H9 (cell line): ENCODE measurements at places on chromosomes 5 and 9.

GRCh38 chr5:6632324-6632887, 438 bp downstream of the NSUN2 start:
- DNase-seq, result no peak

DNA sequence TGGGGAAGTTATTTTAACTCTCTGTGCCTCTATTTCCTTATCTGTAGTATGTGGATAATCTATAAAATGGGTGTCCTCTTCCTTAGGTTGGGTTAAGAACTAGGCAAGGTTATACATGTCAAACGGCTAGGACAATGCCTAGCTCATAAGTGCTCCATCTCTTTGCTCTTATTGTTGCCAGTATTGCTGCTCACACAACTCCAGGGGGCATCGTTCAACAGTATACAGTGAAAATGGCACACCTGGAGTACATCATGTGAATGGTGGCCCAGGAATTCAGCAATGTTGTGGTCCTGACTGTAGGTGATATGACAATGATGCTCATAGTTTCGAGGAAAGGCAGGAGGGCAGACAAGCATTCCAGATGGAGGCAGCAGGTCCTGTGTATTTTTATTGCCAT, 30.1 kb downstream of the SLIT3 start:
- DNase-seq, result no peak

DNA sequence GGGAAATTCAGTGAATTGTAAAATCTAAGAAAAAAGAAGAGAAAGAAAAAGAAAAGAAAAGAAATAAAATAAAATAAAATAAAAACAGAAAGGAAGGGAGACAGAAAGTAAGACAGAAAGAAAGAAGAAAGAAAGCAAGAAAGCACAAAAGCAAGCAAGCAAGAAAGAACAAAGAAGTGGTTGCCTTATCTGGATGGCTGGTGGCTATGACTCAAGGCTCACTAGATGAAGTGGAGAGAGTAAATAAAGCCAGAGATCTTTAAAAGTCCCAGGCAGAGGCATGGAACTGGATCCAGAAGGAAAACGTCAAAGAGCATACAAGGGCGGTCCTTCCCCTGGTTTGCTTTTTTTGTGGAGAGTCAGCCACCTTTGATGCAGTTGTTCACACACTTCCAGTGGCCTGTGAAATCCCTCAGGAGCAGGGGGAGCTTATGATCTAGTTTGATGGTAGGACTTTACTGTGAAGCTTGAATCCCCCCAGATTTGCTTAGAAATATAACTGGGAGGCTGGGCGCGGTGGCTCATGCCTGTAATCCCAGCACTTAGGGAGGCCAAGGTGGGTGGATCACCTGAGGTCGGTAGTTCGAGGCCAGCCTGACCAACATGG, 176.7 kb upstream of the HMHB1 start:
- DNase-seq, result no peak

GRCh38 chr5:123044926-123045617, 8.5 kb upstream of the PPIC start:
- no peak for DNase-seq

DNA sequence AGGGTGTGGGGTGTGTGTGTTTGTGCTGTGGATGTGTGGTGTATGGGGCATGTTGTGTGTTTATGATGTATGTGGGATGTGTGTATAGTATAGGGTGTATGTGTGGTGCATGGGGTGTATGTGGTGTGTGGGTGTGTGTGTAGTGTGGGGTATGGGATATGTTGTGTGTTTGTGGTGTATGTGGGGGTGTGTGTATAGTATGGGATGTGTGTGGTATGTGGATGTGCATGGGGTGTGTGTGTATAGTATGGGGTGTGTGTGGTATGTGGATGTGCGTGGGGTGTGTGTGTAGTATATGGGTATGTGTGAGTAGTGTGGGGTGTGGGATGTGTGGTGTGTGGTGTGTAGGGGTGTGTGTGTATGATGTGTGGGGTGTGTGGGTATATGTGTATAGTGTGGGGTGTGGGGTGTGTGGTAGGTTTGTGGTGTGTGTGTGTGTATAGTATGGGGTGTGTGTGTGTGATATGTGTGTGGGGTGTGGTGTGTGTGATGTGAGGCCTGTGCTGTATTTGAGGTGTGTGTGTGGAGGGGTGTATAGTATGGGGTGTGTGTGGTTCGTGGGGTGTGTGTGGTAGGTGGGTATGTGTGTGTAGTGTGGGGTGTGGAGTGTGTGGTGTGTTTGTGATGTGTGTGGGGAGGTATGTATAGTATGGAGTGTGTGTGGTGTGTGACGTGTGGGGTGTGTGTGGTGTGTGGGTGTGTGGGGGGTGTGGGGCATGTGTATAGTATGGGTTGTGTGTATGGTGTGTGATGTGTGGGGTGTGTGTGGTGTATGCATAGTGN, 10.5 kb downstream of the ECSCR start:
- DNase-seq, result no peak

DNA sequence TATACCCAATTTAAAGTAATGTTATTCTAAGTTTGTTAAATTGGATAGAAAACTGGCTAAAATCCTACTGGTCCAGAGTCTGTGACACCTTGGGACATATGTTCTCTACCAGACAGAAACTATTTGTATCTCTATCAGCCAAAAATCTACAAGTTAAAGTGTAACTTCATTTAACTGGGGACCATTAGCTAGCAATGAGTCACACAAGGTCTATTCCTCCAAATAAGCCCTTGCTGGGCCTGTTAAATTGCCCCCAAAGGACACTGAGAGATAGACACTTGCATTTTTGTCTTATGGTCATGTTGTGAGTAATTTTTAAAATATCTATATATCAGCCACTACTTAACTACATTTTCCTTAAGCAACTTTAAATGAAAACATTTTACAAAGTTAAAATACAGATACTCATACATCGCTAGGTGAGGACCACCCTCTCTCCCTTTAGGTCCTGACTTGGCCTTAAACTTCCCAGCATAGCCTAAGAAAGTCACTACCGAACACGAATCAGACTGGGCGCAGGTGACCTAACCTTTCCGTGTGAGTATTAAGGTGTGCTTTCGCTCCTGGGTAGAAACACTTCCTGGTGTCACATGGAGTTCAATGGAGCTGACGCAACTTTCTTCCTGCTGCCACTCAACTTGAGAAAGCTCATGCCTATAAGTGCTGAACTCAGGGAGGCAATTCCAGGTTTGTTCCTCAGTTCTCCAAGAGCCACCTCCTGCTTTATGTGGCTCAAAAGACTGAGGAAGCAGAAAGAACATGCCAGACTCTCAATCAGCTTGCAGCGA, 249.1 kb downstream of the DIRAS2 start:
- DNase-seq, result no peak

DNA sequence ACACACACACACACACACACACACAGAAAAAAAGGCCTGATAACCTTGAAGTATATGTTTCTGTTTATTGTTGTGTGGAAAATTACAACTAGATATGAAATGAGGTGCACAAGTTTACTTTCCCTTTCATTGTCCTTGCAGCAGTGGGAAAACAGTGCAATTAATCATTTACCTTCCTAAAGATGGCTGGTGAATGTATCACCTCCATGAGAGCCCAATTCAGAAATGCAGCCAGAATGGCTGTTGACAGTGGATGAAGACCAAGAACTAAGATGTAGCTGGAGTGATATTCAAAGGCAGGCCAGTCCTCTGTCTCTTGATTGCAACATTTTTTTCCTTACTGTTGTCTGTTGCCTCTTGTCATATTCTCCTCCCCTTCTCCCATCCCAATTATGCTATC, 49.6 kb upstream of the EIF4EBP3 start:
- no peak for DNase-seq

DNA sequence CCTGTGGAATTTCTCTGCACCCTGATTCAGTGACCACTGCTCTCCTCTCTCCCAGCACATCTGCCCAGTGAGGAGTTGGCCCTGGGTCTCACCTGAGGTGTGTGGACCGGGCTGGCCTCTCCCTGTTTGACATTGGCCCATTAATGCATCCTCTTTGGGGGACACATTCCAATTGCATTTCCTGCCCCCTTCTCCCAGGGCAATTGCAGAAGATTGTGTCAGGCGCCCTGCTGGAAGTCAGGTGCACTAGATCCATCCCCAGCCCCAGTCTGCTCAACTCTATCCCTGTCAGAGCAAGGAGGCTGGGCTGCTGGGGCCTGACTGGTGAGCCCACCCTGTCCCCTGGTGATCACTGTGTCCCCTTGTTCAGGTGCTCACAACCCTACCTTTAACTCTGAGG, 84.5 kb downstream of the LMX1B start:
- no peak for DNase-seq

GRCh38 chr5:139954022-139954421, 89.1 kb downstream of the NRG2 start:
- no peak for DNase-seq

DNA sequence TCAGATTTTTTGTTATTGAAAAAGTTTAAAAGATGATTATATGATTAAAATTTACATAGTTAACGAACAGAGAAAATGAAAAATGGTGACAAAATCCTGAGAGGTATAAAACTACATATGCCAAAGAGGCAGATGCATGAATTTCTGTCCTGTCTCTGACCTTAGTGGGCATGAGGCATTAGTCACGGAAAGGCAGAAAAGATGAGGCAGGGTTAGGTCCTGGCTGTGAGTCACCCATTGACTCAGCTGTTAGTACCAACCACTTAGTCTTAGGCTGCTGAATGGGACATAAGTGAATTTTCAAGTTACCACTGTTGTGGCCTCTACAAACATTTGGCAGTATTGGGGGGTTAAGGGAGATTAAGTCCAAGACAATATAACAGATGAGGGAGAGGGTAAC, 33.1 kb downstream of the RASA1 start:
- no peak for DNase-seq

DNA sequence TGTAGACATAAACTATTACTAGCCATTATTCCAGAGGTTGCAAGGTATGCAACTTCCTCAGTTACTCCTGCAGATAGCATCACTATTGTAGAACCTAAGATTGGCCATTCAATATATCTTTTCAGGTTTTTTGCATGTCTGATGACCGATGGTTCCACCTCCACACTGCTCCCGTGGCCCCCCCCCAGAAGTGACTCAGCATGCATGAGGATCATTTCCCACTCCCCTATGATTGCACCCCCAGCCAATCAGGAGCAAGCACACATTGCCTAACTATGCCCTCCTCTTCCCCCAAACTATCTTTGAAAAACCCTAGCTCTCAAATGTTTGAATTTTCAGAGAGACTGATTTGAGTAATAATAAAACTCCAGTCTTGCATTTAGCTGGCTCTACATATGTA, 601.4 kb upstream of the TLE4 start:
- DNase-seq, result no peak

DNA sequence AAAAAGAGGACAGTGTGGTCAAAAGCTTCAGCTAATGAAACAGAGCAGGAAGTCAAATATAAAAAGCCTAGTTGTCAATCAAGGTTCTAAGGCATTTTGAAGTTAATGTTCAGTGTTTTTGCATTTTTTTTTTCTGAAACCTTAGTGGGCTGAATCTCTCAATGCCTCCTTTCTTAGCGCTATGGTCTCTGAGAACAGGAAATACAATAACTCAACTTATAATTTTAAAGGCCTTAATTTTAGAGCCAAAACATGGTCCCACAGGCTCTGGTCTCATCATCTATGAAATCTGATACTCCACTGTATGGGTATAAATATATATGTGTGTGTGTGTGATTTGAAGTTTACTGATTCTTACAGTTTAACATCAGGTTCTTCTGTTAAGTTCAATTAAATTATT, 63.3 kb upstream of the DPYSL3 start:
- DNase-seq, result no peak

DNA sequence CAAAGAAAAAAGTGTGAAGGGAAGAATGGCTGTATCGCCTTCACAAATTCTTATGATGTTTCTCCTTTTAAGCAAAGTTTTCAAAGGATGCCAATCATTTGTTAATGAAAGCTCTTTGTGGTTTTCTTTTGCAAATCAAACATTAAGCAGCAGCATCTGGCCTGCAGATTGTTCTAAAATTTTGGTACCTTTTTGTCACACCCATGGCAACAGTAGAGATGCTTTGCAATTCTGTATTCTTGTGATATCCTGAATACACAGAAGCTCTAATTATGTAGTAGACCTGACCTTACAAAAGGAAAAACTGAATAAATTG, 79.8 kb downstream of the CDO1 start:
- DNase-seq, result no peak

DNA sequence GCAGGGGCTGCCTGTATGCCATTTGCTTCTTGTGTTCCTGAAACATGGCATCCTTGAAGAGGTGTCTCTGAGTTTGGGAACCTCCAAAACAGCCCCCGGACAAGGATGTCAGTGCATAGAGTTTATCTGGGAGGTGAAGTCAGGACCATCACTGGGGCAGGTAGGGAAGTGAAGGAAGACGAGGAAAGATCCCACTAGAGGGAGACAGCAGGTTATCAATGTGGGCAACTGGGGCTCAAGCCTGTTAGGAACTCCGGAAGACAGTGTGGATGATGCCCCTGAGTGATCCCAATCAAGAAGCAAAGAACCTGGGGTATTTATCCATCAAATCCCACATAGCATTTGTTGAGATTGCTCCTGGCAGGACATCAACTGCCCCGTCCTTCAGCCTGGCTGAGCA, 233.1 kb downstream of the AGTPBP1 start:
- peak; percentile 50 for DNase-seq

- no peak for DNase-seq
Observed at GRCh38 chr5:98913911-98914310, 14.9 kb downstream of the CHD1 start.

DNA sequence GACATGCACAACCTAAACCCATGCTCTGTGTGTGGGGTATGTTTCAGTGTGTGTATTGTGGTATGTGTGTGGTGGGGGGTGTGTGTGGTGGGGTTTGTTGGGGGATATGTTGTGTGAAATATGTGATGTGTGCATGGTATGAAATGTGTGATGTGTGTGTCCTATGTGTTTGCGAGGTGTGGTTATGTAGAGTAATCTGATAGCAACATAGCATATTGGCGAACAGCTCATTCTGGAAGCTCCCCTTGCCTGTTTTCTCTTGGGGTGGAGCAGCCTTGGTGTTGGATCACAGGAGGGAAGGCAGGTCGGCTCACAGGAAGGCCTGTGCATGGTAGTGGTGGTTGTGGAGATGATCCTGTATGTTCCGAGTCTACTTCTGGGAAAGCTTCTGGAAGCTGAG, 35.4 kb upstream of the PHF2 start:
- DNase-seq, result no peak

DNA sequence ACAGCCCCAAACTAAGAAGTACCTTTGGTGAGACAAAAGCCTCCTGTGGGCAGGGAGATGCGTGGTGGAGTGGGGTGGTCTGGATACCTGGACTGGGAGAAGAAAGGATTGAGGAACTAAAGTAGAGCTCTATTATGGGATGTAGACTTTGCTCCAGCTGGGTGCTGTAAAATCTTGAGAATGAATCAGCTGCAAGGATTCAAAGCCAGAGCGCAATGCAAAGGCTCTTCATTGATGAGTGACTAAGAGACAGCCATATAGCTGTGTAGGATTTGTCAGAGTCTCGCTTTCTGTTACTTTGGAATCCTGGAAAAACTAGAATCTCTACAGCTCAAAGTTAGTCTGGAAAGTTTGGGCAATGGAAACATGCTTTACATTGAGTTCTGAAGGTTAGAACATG, 159.9 kb downstream of the TAF11L14 start:
- DNase-seq, result no peak

- no peak for DNase-seq
Observed at GRCh38 chr9:130878295-130878694, 18.3 kb downstream of the QRFP start.

GRCh38 chr5:94682814-94683520, 64.5 kb downstream of the SLF1 start:
- no peak for DNase-seq
